IPS-NIHi11 (cell line): ENCODE measurements at places on chromosomes 11 and 22.

DNA sequence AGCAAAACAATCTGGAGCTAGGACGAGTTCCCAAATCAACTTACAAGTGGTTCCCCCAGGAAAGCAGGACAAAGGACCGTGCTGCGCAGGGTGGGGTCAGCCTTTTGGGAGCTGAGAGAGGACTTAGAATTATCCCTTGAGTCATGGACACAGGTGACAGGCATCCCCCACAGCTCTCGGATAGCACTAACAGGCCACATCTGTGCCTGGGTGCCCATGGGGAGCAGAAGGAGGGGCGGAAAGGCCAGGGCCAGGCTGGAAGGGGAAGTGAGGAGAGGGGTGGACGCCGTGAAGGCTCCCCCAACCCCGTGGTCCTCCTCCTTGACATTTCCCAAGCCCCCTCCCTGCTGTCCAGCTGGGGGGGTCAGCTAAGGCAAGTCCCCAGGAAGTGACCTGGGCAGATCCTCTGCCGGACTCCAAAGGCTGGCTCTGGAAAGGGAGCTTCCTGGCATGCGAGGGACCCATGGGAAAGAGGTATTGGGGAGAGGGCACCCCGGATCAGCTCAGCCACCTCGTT is 31.6 kb upstream of the A4GALT start:
- DNase-seq: no peak

DNA sequence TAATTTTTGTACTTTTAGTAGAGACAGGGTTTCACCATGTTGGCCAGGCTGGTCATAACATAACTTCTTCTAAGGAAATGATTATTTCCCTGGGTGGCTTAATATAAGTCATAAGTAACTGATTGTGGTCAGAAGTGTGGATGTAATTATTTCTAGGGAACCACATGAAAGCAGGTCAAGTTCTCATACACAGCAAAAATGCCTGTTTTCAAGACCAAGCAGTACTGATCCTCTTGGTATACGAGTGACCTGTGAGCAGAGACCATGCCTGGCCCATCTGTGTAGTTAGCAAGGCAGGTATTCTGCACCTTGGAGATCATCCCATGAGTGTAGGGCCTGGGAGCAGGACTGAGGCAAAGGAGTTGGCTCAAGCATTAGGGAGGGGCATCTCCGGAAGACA is 32.5 kb upstream of the NUCB2 start:
- DNase-seq: no peak

- DNase-seq: no peak
These were observed 63.6 kb downstream of the MTNR1B start for GRCh38 chr11:93033093-93033492.

DNA sequence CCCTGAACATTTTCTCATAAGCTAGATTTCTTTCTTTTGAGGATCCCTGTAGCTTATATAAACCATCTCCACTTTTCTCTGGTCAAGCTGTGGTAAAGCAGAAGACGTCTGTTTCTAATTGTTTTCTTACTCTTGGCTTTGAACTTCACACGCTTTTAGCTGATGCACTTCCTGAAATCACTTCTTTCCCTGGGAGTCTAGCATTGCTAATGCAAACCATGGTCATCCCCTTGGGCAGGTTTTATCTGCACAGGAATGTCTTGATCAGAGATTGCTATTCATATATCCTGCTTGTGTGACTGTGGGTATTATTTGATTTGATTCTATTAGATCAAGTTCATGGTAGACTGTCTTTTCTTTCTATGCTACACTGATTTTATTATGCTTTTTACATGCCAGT is 199.2 kb upstream of the POU2AF2 start:
- DNase-seq: no peak

DNA sequence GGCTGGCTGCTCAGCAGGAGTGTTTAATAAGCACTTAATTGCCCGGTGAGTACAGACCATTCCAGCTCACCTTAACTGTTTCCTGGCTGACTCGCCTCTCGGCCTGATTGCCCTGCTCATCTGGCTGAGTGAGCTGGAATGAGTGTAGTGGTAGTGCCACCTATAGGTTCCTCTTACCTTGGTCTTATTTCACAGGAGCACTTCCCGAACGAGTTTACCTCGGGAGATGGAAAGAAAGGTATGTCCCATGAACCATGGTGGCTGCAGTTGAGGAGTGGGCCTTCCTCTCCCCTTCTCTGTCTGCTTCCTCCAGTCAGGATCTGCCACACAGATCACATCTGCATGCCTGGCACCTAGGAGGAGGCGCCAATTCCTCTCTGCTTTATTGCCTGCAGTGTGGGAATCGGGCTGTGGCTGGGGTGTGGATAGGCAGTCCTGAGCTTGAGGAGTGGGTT is 26.7 kb downstream of the UPB1 start:
- peak; percentile 85 for DNase-seq

DNA sequence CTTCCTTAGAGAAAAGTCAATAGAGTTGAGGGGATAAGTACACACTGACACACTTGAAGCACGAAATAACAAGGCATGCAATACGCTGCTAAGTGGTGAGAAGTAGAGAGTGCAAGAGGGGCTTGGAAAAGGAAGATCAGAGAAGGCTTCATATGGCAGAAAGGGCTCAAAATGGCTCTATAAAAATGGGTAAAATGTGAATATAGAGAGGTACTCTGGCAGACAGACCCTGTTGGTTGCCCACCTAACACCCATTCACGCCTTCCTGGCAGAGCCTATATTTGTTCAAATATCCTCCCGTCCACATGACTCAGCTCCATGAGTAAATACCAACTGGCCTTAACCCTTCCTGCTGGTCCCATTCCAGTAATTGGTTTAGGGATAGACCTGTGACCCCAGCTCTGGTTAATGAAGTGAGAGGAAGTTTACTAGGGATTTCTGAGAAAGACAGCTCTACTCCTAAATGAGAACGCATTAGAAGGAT is 38.9 kb upstream of the CCDC34 start:
- no peak for DNase-seq

DNA sequence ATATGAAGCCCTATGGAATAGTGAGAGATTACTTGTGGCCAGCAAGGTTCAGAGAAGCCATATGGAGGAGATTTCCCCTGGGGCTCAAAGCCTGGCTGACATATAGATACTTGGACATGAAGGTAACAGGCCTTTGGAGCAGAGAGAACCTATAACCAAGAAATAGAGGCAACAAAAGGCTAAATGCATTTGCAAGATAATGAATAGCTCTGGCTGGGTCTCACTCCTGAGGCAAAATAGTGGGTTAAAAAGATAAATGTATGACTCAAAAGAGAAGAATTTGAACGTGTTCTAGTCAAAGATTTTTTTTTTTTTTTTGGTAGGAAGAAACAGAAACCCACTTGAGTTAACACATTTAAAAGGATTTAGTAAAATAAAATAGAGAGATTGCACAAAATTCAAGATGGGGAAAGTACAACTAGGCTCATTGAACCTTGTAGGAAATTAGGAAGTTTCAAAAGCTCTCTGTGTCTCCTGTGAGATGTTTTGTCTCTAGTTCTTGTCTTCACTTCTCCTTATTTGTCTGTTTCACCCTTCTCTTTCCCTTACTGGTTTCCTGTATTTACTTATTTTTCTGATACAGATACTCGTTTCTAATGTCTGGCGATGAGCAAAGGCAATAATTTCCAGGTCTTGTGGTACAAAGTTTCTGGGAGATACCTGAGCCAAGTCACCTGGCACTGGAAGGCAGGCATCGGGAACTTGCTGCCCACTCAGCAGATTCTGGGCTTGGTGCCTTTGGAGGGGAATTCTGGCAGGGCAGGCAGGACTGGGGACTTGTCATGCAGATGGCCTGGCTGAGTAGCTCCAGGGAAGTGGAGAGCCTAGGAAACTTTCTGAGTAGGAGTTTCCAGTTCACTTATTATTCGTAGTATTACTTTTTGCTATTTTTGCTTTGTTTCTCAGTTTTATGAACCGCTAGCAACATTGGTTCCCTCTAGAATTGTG is 49.2 kb upstream of the SESN3 start:
- peak; percentile 40 for DNase-seq

DNA sequence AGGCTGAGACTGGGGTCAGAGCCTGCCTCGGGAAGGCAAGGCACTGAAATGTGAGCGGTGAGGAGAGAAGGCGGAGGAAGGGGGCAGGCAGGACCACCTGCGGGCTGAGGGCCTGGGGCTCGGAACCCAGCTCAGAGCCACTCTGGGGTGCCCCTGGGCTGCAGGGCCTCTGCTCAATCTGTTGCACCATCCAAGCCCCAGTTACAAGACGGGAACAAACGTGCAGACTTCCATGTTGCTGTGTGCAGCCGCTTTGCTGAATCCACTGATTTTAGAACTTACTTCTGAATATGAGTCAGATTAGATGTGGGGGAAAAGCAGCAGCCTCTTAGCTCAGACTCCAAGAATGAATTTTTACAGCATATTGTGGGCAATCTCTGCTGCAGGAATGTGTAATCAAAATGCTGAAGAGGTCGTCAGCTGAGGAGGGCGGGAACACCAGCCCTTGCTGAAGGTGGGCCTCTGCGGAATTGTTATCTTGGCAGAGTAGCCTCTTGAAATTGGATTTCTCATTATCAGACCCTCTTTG is 21.6 kb downstream of the PARVG start:
- DNase-seq: no peak

GRCh38 chr11:56333156-56333555 is 12.7 kb upstream of the OR8K1 start:
- DNase-seq: no peak

DNA sequence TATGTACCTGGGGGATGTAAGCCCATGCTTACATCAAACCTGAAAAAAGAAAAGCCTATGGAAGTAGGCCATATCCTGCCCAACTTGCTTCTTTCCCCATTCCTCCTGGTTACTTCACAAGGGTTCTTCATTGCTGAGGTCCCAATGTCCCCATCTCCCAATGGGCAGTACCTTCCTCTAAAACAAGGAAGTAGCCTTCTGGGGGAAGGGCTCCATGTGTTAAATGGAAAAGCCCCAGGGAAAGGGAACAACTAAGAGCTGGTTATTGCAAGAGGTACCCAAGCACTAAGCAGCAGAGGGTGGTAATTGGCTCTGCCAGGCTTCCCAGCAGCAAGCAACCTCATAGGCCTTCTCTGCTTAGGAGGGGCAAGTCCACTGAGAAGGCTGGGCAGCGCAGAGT is 11.3 kb downstream of the TMEM216 start:
- no peak for DNase-seq

GRCh38 chr11:74279256-74279655 is 32.2 kb downstream of the P4HA3 start:
- no peak for DNase-seq

DNA sequence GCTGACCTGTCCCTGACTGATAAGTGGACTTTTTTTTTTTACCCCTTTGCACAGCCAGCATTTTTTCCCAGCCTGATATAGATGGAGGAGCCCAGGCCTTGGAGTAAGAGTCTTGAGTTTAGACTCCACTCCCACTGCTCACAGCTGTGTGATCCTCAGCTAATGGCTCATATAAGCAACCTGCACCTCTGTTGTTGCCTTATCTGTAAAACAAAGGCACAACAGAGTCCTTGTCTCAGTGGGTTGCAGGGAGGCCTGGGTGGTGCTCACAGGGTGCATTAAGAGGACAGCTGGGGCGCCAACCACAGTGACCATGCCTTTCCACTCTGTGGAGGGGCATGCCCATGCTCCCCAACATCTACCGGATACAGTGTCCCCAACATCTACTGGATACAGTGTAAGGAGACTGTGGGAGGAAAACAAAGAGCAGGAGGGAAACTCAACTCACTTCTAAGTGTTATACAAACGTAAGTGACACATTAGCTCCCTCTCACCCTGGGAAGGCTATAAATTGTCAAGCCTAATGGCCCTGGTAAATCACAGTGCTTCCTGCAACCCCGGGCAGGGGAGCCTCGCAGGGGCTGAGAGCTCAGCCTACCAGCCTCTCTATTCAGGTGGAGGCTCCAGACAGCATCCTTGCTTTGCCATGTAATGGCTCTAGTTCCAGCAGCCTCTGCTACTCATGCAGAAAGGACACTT is 109.5 kb downstream of the TENM4 start:
- no peak for DNase-seq

DNA sequence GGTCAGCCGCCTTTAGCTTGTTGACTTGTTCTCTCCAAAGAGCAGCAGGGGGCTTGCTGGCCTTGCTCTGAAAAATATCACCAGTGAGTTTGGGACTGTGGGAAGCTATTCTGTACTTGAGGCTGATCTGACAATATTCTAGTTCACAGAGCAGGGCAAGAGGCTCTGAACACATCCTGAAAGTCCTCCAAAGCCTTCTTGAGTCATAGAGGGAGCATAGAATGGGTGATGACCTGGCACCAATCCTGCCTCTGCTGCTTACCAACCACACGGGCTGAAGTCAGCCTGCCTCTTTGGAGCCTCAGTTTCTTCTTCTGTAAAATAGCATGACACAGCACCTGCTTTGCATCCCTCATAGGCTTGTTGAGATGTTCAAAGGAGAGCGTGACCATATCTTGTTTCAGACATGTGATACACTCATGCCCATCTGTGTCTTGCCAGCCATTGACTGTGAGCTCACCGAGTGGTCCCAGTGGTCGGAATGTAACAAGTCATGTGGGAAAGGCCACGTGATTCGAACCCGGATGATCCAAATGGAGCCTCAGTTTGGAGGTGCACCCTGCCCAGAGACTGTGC is 96.6 kb downstream of the RRAS2 start:
- no peak for DNase-seq

GRCh38 chr11:77175021-77175842 is 47.2 kb downstream of the MYO7A start:
- no peak for DNase-seq

DNA sequence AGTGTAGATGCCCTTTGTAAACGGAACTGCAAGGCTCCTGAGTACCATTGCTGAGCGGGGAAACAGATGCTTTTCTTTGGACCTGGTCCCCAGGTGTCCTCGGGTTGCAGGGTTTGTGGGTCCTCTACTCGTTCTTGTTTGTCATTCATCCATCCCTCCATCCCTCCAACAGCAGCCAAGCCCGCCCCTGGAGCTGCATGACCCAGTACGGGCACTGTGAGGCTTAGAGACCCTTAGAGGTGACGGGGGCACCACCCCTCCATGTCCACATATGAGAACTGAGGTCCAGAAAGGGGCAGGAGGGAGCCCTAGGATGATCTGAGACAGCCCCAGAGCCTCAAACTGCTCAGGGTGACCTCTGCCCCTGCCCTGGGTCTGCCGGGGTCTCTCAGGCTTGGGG is 45.4 kb downstream of the WNT11 start:
- no peak for DNase-seq

GRCh38 chr11:77244277-77245027 is 57.0 kb downstream of the GDPD4 start:
- no peak for DNase-seq

DNA sequence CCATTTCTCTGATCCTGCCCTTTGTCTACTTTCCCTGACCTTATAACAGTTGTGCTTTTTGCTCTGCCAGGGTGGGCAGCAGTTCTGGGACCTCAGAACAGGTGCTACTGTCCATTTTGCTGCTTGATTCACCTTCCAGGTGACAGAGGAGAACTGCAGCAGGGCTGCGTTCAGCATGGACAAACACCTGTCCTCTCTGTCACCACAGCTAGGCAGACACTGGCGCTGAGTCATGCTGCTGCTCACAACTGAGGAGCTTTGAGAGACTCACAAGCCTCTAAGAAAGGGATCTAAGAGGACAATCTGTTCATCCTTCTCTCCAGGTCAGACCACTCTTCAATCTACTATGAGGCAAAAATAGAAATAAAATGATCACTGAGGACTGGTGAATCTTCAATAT is 1144.5 kb upstream of the CCDC90B start:
- no peak for DNase-seq
